Activated CD8-positive, alpha-beta memory T cell treated with anti-CD3 and anti-CD28 coated beads for 48 hours (primary cell): ENCODE measurements at places on chromosomes 11 and 22.

- no peak for DNase-seq
Observed at GRCh38 chr11:65558002-65558929, at the start of gene LTBP3. TSS of gene LTBP3 (minus strand) at chr11:65558359. CDS start at chr11:65557959, 400 bp downstream.

DNA sequence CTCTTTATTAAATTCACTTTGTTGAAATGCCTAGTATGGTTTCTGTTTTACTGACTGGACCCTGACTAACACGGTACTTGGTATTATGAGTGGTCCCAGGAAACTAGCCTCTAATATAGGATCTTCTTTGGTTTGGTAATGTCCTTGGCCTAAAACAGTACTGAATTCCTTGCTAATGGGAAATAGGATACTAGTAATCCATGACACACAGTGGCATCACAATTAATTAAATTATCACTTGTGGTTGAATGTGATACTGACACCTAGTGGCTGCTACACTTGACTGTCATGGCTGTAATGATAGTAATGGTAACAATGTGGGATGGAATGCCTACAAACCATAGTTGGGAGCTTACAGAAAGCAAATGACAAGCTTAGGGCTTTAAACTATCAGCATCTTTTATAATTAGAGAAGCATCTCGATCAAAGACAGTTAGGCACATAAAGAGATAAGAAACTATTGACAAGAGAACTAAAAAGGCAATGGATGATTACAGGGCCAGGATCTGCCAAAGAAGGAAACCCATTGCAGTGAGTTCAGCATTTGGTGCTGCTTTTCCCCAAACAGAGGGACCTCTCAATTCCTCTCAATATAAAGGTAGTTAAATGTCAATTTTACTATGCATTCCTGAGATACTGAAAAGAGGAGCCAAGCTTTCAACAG is 8.6 kb downstream of the DNHD1 start:
- DNase-seq = no peak

GRCh38 chr11:117059611-117060148 is 38.5 kb downstream of the SIK3 start:
- DNase-seq = no peak

DNA sequence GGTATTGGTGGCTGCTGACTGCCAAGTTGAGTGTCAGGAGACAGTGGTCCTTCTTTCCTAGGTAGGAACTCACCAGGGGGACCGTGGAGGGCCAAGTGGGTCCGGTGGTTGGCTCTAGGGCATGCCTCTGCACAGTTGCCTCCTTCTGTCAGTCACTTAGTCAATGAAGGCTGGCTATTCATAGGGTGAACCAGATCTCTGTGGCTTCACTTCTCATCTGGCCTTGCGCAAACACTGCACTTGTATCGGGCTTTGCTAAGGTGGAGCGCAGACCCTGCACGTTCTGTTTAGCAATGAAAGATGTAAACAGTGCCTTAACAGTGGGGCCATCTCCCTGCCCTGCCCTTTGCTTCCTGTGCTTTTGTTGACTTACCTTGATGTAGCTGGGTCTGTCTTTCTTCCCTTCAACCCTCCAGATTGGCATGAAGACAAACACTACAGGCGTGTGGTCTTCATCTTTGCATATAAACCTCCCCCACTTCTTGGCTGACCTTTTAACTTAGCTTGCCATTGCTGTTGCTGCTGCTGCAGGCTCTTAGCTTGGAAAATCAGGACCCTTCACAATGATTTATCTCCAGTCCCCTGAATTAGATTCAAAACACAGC is 6.7 kb upstream of the SORL1-AS1 start:
- DNase-seq = no peak

DNA sequence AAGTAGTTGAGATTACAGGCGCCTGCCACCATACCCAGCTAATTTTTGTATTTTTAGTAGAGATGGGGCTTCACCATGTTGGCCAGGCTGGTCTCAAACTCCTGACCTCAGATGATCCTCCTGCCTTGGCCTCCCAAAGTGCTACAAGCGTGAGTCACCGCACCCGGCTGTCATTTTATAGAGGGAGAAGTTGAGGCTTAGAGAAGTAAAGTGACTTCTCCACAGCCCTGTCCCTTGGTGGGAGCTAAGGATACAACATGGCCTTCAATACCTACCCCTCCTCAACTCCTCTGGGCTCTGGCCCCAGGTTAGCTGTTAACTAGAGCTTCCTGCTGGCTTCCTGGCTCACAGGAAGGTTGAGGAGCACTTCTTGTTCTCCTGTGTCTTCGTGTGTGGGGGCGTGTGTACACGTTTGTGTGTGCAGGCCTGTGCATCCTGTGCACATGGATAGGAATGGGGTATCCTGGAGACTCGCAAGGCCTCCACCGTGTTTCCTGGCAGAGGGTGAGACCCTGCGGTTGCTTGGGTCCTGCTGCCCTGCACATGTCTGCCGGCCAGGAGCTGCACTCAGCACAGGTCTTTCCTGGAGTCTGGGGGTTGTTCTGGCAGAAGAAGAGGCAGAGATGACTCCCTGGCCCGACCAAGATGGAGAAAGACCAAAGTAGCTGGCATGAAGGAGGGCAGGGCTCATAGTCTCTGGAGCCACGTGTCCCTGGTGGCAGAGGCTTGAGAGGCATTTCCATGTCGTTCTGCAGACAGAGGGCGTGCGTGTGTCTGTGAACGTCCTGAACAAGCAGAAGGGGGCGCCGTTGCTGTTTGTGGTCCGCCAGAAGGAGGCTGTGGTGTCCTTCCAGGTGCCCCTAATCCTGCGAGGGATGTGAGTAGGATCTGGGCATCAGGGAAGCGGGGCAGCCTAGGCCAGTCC is 2.4 kb downstream of the SIDT2 start:
- DNase-seq = peak; percentile 27
